ENCODE measurements at places on chromosomes 2 and 18.

DNA sequence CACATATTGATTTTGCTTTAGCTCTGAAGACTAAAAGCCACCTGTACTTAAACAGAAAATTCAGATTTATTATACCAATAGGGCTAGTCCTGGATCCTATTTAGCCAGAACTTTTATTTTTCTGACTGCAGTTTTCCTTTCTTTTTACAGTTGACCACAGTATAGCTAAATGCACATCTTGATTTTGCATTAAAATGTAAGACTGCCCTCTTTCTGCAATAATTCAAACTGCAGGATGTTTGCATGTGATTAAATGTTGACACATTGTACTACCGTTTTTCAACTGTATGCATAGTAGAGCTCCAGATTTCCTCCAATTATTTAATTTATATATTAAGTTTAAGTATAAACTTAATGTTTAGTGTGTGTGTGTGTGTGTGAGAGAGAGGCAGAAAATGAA is 1262.9 kb downstream of the SUCLG1 start:
- DNase-seq, result no peak

GRCh38 chr2:129816813-129817574 is 162.5 kb upstream of the RAB6C start:
- no peak for DNase-seq

- DNase-seq, result no peak
Measured at GRCh38 chr18:61697306-61697909, 195.4 kb downstream of the RNF152 start.

DNA sequence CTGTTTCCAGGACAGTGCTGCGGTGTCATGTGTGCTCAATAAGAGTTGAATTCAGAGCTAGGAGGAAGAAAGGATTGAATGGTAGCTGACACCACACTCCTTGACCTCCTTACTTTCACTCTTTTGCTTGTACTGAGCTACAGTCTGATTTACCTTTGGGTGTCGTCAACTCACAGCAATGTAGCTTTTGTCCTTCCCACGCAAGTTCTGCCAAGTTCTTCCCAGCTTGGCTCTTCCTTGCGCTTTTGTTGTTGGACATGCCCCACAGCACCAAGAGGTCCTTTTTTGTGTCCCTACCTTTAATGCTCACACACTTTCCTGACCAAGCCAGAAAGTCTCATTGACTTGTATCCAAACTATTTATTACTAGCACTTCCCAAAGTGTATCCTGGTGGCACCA is 38.3 kb upstream of the ITGB6 start:
- no peak for DNase-seq

GRCh38 chr2:48696881-48697280 is 58.6 kb downstream of the LHCGR start:
- no peak for DNase-seq

GRCh38 chr2:168934826-168935225 is 33.7 kb downstream of the G6PC2 start:
- no peak for DNase-seq
